GM23338 (cell line): ENCODE measurements at places on chromosomes 4 and X.
A peak's percentile ranks its signal among the peaks of the same experiment; 100 is the strongest.

DNA sequence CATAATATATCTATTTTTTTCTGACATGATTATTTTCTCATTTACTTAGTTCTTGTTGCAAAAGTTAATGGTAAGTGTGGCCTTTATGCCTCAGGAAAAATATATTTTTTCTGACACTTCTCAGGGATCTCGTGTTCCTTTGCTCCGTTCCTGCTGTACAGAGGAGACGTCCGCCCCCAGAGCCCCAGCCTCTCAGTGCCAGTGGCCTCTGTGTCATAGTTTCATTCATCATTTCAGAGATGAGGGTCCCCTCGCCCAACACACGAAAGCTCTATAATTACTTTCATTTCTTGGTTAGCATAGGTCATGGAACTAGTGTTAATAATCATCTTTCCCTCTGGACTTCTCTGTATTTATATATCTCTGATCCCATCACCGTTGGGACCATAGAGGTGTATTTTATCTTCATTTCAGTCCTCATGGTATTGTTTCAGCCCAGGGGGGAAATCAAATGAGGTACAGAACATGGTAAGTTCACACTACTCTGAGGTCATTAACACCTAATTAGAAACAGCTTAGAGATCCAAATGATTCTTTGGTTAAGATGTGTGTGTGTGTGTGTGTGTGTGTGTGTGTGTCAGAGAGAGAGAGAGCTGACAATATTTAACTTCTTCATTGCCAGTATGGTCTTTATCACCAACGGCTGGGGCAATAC is 631.1 kb upstream of the TENM3 start:
- H3K36me3 ChIP-seq = no peaks in the 10 kb centered on the region
- no peak for DNase-seq
- H3K27me3 ChIP-seq = no peaks in the 10 kb centered on the region
- no peak overlapping the region for H3K4me3 ChIP-seq

DNA sequence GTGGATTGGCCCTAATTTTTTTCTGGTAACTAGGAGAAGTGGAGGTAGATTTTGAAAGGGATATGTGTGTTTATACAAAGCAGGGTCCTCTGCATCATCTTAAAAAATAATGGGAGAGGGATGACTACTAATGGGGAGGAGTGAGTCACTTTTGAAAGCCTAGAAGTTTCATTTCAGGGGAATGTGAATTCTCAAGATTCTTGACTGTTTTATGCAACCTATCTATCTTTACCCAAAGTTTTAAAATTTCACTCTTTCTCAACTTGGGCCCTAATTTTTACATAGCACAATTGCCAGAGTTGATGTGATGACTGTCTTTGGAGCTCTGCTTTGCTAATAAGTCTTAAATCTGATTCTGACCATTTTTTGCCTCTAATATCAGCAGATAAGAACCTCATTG is 445.2 kb downstream of the GRXCR1 start:
- DNase-seq = no peak
- H3K36me3 ChIP-seq = no peaks in the 10 kb centered on the region
- H3K4me1 ChIP-seq = no peaks in the 10 kb centered on the region
- H3K4me3 ChIP-seq = no peak overlapping the region
- no peak overlapping the region for H3K27ac ChIP-seq

DNA sequence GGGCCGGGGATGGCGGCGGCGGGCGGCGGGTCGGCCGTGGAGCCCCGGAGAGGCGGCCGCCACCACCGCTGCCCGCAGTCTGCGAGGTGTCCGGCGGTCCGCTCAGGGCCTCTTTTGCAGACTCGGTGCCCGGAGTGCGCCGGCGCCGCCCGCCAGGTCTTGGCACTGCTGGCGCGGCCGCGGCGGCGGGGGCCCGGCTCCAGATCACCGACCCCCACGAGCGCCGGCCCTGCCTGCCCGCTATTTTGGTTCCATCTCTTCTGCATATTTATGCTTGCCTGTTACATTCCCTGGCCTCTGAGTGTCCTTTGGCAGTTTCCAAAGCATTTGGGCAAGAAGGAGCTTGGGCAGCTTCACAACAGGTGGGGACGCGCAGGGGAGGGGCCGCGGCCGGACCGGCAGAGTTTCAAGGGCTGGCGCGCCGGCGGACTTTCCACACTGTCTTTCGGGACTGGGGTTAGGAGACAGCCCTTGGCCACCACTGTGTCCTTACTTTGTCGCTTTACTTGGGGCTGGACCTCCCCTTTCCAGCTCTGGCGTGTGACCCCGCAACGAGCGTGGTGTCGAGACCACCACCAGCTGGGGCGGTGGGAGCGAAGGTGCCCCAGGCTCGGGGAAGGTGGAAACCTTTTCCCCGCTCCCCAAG is 668 bp upstream of the TAPT1 start:
- H3K27me3 ChIP-seq = no peaks in the 10 kb centered on the region
- peak overlapping the region; percentile 77 for H3K4me3 ChIP-seq
- peak overlapping the region; percentile 51; the same call in 1 of the 2 replicates for H3K27ac ChIP-seq

- H3K27me3 ChIP-seq = no peaks in the 10 kb centered on the region
- H3K4me3 ChIP-seq = no peak overlapping the region
- H3K27ac ChIP-seq = no peak overlapping the region
- H3K36me3 ChIP-seq = no peaks in the 10 kb centered on the region
- no peak for DNase-seq
- peaks cover 5% of the 10 kb centered on the region; the same call in 1 of the 2 replicates for H3K4me1 ChIP-seq
Measured at GRCh38 chr4:139535871-139536234, 20.2 kb downstream of the SETD7 start.

GRCh38 chrX:38151441-38151840 is 69.2 kb downstream of the SRPX start:
- H3K4me1 ChIP-seq = no peaks in the 10 kb centered on the region
- H3K4me3 ChIP-seq = no peak overlapping the region
- no peaks in the 10 kb centered on the region for H3K27me3 ChIP-seq
- H3K36me3 ChIP-seq = no peaks in the 10 kb centered on the region
- DNase-seq = no peak
- no peak overlapping the region for H3K27ac ChIP-seq

GRCh38 chr4:1019729-1020470 is 8.5 kb downstream of the FGFRL1 start:
- H3K4me3 ChIP-seq = no peak overlapping the region
- no peak overlapping the region for H3K27ac ChIP-seq

DNA sequence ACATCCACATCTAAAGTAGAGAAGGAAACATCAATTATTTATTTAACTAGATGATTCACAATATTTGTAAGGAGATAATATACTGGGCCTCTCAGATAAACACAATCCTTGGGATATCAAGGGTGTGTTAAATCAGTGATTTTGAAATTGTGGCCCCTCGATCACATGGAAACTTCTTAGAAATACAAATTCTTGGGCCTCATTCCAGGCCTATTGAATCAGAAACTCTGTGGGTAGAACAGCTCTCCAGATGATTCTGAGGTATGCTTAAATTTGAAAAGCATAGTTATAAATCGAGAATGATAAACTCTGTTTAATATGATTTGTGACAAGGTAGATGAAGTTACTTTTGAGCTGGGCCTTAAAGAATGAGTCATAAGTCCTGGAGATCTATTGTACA is 64.3 kb upstream of the GPR174 start:
- no peaks in the 10 kb centered on the region for H3K27me3 ChIP-seq
- H3K4me3 ChIP-seq = no peak overlapping the region
- no peak overlapping the region for H3K27ac ChIP-seq
- H3K4me1 ChIP-seq = no peaks in the 10 kb centered on the region
- H3K36me3 ChIP-seq = no peaks in the 10 kb centered on the region
- no peak for DNase-seq

GRCh38 chrX:34112459-34112858 is 19.7 kb downstream of the FAM47A start:
- no peaks in the 10 kb centered on the region for H3K27me3 ChIP-seq
- no peak overlapping the region for H3K4me3 ChIP-seq
- H3K36me3 ChIP-seq = no peaks in the 10 kb centered on the region
- DNase-seq = no peak
- no peaks in the 10 kb centered on the region for H3K4me1 ChIP-seq

GRCh38 chr4:26088433-26088928 is 174.5 kb downstream of the SMIM20 start:
- H3K36me3 ChIP-seq = peaks cover 11% of the 10 kb centered on the region; the same call in 1 of the 2 replicates
- H3K27me3 ChIP-seq = no peaks in the 10 kb centered on the region
- H3K4me1 ChIP-seq = no peaks in the 10 kb centered on the region

- no peaks in the 10 kb centered on the region for H3K4me1 ChIP-seq
- no peaks in the 10 kb centered on the region for H3K27me3 ChIP-seq
- H3K36me3 ChIP-seq = no peaks in the 10 kb centered on the region
- H3K27ac ChIP-seq = no peak overlapping the region
- H3K4me3 ChIP-seq = no peak overlapping the region
- DNase-seq = no peak
Measured at GRCh38 chr4:157293673-157294072, 73.1 kb downstream of the GRIA2 start.

GRCh38 chr4:15145709-15146108 is 143.4 kb downstream of the CPEB2 start:
- no peaks in the 10 kb centered on the region for H3K36me3 ChIP-seq
- no peak overlapping the region for H3K4me3 ChIP-seq
- DNase-seq = no peak
- no peaks in the 10 kb centered on the region for H3K27me3 ChIP-seq

DNA sequence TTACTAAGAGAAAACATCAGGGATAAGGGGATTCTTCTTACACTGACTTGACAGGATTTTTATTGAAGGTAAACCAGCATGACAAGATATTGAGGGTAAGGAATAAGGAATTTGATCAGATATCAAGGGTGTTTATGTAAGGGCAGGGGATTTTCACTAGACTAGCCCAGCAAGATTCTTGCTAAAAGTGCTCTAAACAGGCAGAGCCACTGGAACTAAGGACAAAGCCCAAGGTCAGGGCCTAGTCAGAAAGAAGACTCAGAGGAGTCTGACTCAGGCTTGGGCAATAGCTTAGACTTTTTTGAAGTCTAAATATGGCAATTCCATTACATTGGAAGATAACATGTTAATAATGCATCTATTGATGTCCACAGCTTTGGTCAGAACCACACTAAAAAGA is 6.5 kb upstream of the GLRA3 start:
- H3K4me1 ChIP-seq = no peaks in the 10 kb centered on the region
- no peak overlapping the region for H3K4me3 ChIP-seq
- H3K36me3 ChIP-seq = no peaks in the 10 kb centered on the region
- no peak overlapping the region for H3K27ac ChIP-seq
